Tibial nerve (tissue), 4 donors: ENCODE measurements at places on chromosomes 7 and 10.

DNA sequence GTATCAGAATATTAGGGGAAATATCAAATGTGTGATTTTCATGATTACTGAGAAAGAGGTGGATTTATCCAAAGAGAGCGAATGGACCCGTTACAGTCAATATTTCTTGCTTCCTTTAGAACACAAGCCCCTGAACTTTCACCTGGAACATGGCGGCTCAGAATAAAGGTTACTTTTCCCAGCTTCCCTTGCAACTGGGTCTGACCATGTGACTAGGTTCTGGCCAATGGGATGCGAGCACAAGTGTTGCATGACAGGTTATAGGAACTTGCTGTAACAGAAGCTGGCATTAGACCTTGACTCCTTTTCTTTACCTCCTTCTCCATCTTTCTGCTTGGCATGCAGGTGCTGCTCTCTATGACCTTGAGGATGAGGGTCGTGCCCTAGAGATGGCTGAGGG is 556.1 kb downstream of the TYW1 start:
- DNase-seq, result no peak

- no peak for DNase-seq
These were observed 129.8 kb upstream of the RSU1 start for GRCh38 chr10:16947069-16947468.

DNA sequence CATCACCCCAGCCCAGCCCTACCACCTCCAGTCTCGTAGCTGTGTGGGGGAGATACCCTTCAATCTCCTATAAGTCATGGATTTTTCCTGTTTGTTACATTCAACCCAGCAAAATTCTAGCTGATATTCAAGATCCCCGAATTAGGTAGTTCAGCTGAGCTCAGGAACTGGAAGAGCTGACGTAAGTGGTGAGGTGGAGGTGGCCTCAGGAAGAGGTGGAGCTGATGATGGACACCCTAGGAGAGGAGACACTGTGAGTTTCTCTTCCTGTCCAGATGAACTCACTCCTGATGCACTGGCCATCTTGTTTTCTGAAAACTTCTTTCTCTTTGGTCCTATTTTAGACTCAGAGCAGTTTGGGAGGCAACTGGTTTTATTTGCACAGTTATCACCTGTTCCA is 90.5 kb upstream of the PITRM1 start:
- DNase-seq, result no peak

- no peak for DNase-seq
These were observed 106.9 kb upstream of the PDLIM1 start for GRCh38 chr10:95397747-95398146.

- no peak for DNase-seq
These were observed 2.2 kb downstream of the FAM53B start for GRCh38 chr10:124741922-124742412.

DNA sequence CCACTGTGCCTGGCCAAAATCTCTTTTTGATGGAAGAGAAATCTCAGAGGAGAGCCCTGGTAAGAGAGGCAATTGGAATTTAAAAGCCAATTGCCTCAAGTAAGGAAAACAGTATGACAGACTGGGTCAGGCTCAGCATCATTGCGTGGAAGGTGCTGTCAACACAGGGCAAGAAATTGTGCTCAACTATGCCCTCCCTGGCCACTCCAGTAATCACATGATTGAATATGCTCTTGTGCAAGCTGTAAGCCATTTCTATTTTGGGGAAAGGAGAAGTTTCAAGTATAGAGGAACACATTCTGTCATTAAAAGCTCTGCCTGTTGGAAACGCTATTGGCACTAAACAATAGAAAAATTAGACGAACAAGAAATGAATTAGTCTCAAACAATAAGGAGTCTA is 1127.7 kb downstream of the REEP3 start:
- DNase-seq, result peak; percentile 16

GRCh38 chr7:1704811-1705738 is 35.0 kb downstream of the ELFN1 start:
- no peak for DNase-seq
